Fibroblast of mammary gland (primary cell): ENCODE measurements at places on chromosomes 6 and 20.

- no peak for DNase-seq
Measured at GRCh38 chr20:36468149-36469000, 72.9 kb upstream of the MYL9 start.

DNA sequence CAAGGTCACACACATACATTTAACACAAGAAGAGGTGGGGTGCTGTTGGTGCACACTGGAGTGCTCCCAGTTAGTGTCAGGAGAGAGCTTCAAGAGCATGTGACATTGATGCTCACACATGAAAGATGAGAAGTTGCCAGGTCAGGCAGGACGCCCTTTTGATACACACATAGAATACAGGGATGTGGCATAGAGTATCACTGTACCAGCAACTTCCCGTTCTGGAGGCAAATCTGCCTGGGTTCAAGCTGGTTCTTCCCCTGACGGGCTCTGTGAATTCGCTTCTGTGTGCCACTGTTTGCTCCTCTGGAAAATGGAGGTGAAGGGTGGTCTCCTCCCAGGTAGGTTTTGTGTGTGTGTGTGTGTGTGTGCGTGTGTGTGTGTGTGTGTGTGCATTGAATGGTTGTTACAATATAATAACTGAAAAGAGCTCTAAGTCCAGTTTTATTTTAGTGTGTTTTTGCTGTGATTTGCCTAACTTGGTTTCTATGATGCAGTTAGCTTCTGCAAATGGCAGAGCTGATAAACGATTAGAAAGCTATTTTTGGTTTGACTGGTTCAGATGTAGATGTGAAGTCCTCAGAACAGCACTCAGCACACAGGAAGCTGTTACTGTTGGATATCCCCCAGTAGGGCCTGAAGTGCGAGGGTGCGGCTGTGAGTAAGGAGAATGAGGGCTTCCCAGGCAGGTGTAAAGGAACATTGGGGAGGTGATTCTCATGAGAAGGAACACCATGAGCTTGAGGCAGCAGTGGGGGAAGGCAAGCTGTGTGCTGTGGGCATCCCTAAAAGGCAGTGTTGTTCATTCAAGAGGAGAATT, 53.4 kb downstream of the HIVEP1 start:
- no peak for DNase-seq

- DNase-seq: peak; percentile 33
Measured at GRCh38 chr6:132227904-132228303, 173.4 kb downstream of the MOXD1 start.

- no peak for DNase-seq
Measured at GRCh38 chr6:35057449-35058357, 83.4 kb downstream of the TCP11 start.

DNA sequence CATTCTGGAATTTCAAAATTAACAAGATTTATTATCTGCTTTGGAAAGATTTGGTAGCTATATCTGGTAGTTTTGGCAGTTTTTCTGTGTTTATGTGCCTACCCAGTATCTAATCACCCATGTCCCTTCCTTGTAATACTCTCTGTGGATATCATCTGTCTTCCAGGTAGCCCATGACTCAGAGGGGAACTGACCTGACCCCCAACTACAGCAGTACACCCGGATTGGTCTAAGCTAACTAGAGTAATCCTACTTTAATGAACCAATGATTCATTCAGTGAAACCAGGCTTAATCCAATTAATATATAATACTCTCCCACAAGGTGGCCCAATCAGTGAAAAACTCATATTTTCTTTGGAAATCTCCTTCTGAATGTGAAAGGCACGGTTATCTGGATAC, 295.3 kb upstream of the SULF2 start:
- DNase-seq: no peak

- DNase-seq: peak; percentile 99
Measured at GRCh38 chr6:7697820-7698623, 27.9 kb upstream of the BMP6 start.

DNA sequence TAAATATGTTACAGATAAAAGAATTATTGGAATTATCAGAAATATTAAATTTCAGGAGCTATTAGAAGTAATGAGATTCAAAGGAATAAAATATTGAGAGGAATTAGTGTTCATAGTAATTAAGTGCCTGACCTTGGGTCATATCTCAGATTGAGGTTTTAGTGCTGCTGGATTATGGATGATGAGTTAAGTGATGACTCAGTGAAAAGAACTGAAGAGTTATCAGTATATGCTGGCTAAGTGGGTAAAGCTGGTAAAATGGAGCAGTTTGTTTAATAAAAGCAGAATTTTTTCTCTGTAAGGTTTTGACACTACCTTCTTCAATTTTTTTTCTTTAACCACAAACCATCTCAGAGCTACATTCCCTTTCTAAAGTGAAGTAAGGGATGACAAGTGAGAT, 206.7 kb downstream of the MANEA start:
- DNase-seq: no peak

GRCh38 chr6:42368181-42368580, 83.5 kb downstream of the TRERF1 start:
- DNase-seq: no peak

- DNase-seq: no peak
Measured at GRCh38 chr6:101393829-101394251, 332 bp downstream of the GRIK2 start.

DNA sequence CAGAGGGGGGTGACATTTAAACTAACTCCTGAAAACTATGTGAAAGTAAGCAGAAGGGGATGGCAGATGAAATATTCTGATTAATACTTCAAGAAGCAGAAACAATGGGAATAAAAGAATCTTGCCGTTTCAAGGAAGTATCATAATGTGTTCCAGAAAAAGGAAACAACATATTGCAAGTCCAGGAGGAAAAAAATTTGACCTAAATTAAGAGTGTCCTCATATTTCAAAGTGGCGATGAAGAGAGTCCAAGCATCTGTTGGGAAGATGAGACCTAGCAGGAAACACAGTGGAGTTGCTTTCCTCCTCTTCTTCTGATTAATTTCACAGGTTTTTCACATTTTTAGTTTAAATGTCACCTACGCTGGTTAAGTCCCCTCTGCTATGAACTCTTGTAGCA, 45.6 kb upstream of the TNFAIP3 start:
- DNase-seq: no peak

GRCh38 chr6:6844530-6844929, 256.0 kb downstream of the LY86 start:
- no peak for DNase-seq

DNA sequence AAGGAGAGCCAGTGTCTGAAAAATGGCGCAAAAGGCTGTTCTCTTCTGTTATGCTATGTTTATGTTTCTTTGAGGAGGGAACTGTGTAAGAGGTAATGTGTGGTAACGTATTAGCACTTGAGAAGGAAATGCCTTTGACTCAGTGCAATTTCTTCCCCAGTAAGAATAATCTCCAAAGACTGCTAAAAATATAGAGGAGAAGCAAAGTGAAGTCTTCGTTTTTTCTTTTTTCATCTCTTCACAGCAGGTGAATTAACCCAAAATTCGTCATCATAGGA, 47.1 kb upstream of the IFNGR1 start:
- peak; percentile 48 for DNase-seq

GRCh38 chr6:129030215-129030614, 147.3 kb downstream of the LAMA2 start:
- DNase-seq: peak; percentile 67

- DNase-seq: no peak
Measured at GRCh38 chr6:158372574-158372973, 60.3 kb downstream of the TULP4 start.

DNA sequence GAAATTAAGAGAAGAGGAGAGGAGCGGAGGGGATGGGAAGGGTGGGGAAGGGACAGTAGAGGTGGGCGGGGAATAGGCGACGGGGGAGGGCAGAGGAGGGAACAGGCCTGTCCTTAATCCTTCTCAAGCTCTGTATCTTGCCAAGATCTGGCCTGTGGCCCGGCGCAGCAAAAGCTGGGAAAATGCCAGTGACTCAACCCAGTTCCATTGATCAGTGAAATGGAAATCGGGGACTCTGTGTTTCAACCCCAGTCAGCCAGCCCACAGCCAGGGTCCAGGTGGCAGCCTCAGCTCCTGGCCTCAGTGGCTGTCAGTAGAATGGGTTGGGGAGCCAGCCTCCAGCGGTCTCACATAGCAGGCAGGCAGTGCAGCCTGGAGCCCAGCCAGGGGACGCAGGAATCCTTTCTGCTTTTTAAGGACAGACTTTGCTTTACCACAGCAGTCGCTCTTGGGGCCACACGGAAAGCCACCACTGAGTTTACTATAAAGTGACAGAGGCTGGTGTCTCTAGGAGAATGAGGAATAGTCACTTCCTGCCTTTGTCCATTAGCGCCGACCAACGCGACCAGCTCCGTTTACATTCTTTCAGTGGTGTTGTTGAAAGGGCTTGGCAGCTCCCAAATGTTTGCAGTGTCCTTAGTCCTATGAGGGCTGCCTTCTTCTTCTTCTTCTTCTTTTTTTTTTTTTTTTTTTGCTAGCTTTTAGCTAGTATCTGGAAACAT, 128.0 kb downstream of the RIN2 start:
- peak; percentile 63 for DNase-seq

- DNase-seq: no peak
Measured at GRCh38 chr6:52330470-52330869, 31.5 kb upstream of the PAQR8 start.

- no peak for DNase-seq
Measured at GRCh38 chr6:89492025-89492640, 59.2 kb downstream of the ANKRD6 start.

- DNase-seq: no peak
Measured at GRCh38 chr6:138989098-138989983, 1.3 kb upstream of the REPS1 start.

DNA sequence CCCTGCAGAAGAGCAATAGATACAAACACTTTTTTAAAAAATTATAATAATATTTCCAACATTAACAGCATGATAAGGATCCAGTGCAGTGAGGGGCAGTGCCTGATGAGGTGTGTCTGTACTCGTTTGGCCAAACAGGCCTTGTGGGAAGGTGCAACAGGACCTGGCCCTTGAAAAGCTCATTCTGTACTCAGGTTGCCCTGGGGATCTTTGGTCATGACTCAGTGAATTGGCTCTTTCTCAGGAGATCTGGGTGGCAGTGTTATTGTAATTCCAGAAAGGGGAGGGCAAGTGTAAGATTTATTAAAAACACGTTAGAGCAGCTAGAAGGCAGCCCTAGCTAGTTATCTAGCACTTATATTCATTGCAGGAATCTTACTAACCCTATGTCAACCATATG, 2.9 kb upstream of the SPINT3 start:
- DNase-seq: peak; percentile 11

DNA sequence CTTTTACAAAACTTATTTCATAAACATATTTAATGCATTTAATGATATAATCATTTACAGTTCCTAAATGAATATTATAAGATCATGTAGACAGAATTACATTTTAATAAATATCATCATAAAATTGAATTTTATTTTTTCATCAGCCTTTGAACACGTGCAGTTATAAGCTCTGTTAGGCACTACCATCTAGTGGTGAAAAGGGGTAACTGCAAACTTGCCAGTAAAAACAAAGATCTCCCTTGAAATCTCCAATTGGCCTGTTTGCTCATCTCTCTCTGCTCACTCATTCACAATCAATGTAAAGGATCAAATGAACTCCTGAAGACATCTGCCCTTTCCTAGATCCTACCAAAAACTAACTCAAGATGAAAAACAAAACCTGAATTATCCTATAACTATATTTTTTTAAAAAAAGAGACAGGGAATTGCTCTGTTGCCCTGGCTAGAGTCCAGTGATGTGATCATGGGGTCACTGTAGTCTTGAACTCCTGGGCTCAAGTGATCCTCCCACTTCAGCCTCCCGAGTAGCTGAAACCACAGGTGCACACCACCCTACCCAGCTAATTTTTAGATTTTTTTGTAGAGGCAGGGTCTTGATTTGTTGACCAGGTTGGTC, 31.7 kb downstream of the SAMHD1 start:
- DNase-seq: peak; percentile 75

DNA sequence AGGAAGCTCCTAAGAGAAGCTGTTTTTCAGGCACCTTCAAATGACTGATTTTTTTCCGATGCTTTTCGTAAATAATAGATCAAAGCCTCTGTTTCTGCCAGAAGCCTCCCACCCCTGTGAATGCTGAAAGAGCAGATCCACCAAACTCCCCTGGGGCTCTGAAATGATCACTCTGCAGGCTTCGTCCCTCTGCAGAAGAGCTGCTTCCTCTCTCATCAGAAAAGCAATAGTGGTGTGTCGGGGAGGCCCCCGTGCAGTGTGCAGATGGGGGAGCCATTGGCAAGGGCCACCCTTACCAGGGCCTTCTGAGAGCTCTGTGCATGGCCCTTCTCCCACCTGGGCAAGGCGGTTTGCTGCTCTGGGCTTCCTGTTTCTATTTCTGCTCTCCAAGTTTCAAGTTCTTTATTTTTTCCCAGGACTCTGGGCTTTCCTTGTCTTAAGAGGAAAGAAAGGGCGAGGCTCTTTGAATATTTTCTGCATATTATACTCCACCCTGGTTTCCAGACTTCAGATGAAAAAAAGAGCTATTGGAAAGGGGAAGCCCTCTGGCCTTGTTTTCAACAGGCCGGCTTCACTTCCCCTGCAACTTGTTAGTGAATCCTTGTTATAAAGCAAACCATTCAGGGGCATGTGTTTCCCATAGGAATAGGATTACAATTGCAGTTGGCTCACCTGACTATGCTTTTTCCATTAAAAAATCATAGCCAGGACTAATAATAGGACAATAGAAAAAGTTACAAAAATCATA, 155.2 kb downstream of the TTLL2 start:
- no peak for DNase-seq

GRCh38 chr6:145823328-145823944, 8.8 kb upstream of the FBXO30 start:
- DNase-seq: no peak

GRCh38 chr6:131982740-131983259, 31.6 kb upstream of the CCN2 start:
- DNase-seq: peak; percentile 87

- DNase-seq: peak; percentile 94
Measured at GRCh38 chr6:109406196-109406595, 23.9 kb upstream of the CD164 start.

GRCh38 chr6:116446399-116446798, 14.8 kb upstream of the CALHM6 start:
- DNase-seq: peak; percentile 53

DNA sequence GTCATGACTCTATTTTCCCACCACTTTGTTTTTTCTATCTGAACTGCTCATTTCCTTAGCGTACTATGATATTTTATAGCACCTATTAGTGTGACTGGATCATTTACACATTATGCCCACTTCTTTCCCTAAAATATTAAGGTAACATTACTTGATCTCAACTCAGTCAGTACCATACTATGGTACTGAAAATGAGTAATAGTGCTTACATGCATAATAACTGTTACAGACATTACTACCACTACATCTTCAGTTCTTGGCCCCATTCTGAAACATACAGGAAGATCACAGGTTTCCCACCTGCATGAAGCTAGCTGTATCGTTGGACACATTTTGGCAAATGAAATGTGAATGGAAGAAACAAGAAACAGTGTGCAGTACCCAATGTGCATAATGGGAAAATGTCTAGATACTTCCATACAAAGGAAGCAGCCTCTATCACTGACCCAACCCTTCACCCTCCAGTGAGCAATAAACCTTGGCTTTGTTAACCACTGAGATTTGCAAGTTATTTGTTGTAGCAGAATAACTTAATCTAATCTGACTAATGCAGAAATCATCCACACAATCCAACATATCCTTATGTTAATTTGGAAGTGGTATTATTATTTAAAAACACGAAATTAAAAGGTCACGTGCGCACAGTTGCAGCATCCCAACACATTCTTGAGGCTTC, 108.6 kb upstream of the DOK5 start:
- DNase-seq: no peak
